Activated CD4-positive, alpha-beta T cell treated with anti-CD3 and anti-CD28 coated beads, Interleukin-2, amount 10 ng/mL, durations not matched to agents 7 days and 5 days (primary cell): ENCODE measurements at places on chromosomes 1 and 21. TPM values are rescaled to one million over a fixed set of nuclear protein-coding genes. Genes with fewer than 3 reads are reported as not detected.
A peak's percentile ranks its signal among the peaks of the same experiment; 100 is the strongest.

GRCh38 chr1:243499248-243499647, 243.4 kb downstream of the SDCCAG8 start:
- no peak overlapping the region for H3K4me3 ChIP-seq
- H3K27ac ChIP-seq = no peak overlapping the region
- peaks cover 4% of the 10 kb centered on the region for H3K4me1 ChIP-seq
- H3K36me3 ChIP-seq = peaks cover 5% of the 10 kb centered on the region
- no peaks in the 10 kb centered on the region for H3K27me3 ChIP-seq

The CD247 gene
- 251 TPM for total RNA-seq

The C2CD4D gene
- 1.1 TPM for total RNA-seq

The FALEC gene
- 0.64 TPM for total RNA-seq

The CASZ1 gene
- total RNA-seq = 9.8 TPM

DNA sequence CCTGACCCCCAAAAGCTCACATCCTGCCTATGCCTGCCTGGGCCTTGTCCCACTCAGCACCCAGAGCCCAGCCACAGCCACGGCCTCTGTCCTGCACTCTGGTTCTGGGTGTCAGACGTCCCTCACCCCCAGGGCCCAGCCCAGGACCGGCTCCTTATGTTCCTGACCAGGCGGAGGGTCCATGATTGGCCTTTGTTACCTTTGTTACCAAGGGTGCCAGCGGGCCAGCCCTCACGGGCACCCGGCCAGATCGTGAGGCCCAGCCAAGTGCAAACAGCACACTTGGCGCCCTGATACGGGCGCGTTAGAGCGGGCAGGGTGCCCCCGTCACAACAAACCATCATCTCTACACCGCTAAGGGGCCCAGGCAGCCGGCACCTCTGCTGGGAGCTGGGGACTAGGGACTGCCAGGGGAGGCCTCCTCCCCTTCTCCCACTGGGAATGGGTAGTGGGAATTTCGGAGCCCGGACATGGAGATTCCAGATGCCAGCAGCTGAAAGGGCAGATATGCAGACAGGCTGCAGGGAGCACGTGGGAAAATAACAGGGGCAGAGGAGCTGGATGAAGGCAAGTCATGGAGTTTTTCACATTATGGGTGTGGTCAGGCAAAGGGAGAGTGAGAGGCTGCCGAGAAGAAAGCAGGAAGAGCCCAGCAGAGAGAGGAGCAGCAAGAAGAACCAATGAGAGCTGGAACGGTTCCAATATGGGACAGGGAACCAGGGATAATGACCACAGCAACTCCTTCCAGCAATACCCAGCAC, 22.1 kb downstream of the HSPG2 start:
- peaks cover 8% of the 10 kb centered on the region for H3K4me1 ChIP-seq
- peak overlapping the region; percentile 54 for H3K27ac ChIP-seq
- DNase-seq = no peak
- no peak overlapping the region for H3K4me3 ChIP-seq

DNA sequence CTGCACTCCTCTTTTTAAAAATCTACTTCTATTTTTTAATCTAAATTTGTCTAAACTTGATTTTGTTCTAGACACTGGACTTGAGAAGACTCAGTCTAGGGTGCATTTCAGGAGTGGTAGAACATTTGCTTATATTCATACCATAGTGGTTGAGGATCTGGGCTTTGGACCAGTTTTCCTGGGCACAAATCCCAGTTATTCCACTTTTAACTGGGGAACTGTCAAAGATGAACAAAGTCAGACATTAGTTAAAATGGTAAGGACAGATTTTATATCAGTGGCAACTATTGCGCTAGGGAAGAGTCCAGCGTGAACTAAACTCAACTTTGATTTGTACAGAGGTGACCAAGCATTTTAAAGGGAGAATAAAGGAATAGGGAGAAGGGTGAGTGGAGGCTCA, 102.4 kb downstream of the FMN2 start:
- H3K4me1 ChIP-seq = no peaks in the 10 kb centered on the region
- no peak overlapping the region for H3K27ac ChIP-seq
- no peak overlapping the region for H3K4me3 ChIP-seq
- DNase-seq = no peak

- peaks cover 26% of the 10 kb centered on the region for H3K27me3 ChIP-seq
- H3K27ac ChIP-seq = no peak overlapping the region
- no peaks in the 10 kb centered on the region for H3K4me1 ChIP-seq
- DNase-seq = no peak
Observed at GRCh38 chr1:162139211-162139610, 69.7 kb downstream of the NOS1AP start.

The TEX38 gene
- not detected for total RNA-seq

DNA sequence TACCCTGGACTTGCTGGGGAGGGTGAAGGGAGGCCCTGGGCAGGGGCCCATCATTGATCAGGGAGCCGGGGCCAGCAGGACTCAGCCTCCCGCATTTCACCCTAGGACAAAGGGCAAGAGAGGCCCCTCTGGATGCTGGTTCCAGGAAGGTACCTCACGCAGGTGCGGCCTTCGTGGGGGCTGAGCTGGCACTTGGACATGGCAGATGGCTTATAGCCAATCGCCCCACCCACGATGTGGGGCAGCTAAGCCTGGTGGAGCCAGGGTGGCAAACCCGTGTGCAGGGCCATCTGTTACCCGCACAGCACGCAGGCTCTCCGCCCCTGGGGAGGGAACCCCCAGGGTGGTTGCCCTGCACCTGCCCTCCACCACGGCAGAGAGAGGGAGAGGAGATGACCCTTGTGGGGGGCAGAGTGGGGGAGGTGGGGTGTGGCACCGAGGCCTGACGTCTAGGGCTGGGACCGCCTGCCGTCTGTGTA, 2.5 kb downstream of the TFF3 start:
- H3K36me3 ChIP-seq = no peaks in the 10 kb centered on the region
- no peak overlapping the region for H3K27ac ChIP-seq
- DNase-seq = no peak
- H3K4me1 ChIP-seq = peaks cover 14% of the 10 kb centered on the region
- H3K4me3 ChIP-seq = no peak overlapping the region

DNA sequence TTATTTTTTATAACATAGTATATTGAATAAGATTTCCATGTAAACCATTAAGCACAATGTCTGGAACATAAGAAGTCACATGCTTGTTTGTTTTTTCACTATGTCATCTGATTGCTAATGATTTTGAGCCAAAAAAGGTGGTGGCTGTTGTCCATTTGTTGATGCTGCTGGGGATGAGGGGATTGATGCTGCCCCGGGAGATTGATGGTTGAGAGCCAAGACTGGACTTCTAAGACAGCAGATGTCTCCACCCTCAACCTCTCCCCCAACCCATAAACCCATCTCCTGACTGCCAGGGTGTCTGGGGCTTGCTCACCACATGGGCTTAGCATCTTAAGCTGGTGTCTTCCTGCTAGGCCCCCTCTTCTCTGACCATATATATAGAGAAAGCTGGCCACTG, 35.8 kb upstream of the CD34 start:
- H3K27me3 ChIP-seq = peaks cover 8% of the 10 kb centered on the region
- no peak overlapping the region for H3K27ac ChIP-seq
- no peaks in the 10 kb centered on the region for H3K36me3 ChIP-seq
- no peak for DNase-seq
- no peaks in the 10 kb centered on the region for H3K4me1 ChIP-seq

GRCh38 chr21:46110499-46111192, 12.7 kb downstream of the COL6A2 start:
- H3K27me3 ChIP-seq = peaks cover 7% of the 10 kb centered on the region
- no peak overlapping the region for H3K4me3 ChIP-seq
- no peak overlapping the region for H3K27ac ChIP-seq
